MV-4-11 (cell line): ENCODE measurements at places on chromosomes 4 and X.

DNA sequence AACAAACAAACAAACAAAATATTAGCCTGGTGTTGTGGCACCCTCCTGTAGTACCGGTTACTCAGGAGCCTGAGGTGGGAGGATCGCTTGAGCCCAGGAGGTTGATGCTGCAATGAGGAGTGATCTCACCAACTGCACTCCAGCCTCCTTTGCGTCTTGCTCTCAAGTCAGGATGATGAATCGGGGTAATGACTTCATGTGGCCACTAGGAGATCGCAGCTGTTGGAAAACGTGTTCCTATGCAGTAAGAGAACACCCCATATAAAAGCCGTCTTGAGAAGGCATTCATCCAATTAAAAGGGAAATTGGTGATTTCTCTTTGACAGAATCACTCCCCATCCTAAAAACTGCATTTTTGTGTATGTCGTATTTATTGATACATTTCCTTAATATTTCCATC is 6.9 kb downstream of the CCNB3 start:
- peak; percentile 2 for DNase-seq

- peak; percentile 5 for DNase-seq
Observed at GRCh38 chr4:175947117-175947722, 118.4 kb upstream of the WDR17 start.

- no peak for DNase-seq
Observed at GRCh38 chr4:59217910-59218631, 1982.1 kb upstream of the ADGRL3 start.

DNA sequence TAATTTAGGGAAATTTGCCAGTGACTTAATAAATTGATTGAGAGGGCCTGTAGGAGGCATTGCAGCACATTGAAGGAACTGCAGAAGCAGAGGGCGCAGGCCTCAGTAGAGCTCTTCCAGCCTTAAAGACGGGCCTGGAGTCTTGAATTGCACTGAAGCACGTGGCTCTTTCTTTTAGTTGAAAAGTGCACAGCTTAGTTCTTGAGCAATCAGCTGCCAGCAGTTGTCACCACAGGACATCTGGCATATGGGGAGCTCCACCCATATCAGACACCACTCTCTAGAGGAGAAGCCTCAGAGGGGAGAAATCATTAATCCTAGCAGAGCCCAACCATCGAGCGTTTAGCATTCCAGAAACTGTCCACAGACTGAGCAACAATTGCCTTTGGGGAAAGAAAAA is 16.0 kb upstream of the FGF16 start:
- peak; percentile 90 for DNase-seq

- DNase-seq = peak; percentile 29
Observed at GRCh38 chr4:123398853-123399626, 2.4 kb downstream of the SPRY1 start.

DNA sequence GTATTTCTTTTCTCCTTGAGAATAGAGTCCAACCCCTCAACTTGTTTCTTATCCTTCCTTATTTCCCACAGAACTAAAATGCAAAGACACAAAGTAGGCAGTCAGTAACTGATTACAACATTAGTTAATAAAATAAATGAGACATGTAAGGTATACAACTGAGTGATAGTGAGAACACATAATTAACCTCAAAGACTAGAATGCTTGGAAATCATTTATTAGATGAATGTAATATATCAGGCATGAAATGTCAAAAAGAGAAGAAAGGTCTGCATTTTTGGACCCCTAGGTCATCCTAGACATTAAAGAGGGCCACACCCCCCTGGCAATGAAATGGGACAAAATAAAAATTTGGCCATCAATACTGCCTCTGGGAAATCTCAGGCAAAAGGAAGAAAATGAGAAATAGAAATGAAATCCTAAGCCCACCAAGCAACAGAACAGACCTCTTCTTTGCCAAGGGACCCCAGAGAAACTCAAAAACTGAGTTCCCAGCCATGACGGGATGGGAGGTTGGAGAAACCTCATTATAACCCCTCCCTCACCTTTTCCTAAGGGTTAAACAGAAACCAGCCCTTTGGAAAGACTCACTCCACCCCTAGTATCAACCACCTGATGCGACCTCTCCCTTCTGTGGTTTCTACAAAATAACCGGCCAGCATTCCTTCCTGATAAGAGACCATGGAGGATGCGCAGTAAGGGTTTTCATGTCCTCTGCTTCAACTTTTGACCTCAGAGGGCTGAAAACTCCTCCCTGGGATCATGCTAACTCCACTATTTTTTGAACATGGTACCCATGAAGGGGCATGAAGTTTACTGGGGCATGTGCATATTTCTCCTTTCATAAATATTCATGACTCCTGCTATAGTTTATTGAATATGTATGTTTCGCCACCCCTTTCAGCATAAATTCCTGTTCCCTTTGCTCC is 90.0 kb upstream of the EXOC1L start:
- no peak for DNase-seq
